NCI-H1092 (cell line): ENCODE measurements at places on chromosomes 3 and 15.
A peak's percentile ranks its signal among the peaks of the same experiment; 100 is the strongest.

GRCh38 chr3:126777366-126777765, 73.3 kb downstream of the CHCHD6 start:
- no peak for DNase-seq

DNA sequence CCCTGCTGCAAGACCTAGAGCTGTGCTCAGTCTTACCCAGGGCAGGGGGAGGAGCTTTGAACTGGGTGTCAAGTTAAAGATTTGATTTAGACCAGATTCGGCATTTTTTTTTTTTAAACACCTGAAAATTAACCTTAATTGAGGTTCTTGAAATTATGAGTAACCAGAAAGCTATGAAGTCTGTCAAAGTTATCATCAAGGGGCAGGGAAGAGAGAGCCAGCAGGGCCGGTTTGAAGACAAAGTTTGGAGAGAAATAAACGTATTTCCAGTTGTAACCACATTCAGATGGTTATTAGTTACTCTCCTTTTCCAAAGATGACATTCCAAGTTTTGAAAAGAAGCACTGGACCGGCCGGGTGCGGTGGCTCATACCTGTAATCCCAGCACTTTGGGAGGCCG, 12.0 kb downstream of the TMEM266 start:
- no peak for DNase-seq

- no peak for DNase-seq
These were observed at the start of gene CTDSPL for GRCh38 chr3:37861620-37862041. TSS of gene CTDSPL (plus strand) at chr3:37861880. CDS start at chr3:37862200, 320 bp downstream.

DNA sequence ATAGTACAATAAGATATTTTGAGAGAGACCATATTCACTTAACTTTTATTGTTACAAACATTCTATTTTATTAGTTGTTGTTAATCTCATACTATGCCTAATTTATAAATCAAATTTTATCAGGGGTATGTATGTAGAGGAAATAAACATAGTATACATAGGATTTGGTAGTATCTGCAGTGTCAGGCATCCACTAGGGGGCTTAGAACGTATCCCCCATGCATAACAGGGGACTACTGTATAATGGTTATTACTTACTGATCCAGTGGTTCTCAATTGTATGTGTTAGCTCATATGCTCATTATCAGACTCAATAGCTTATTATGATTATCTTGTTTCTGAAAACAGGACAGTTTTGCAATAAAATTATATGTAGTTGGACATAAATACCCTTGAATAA, 27.6 kb downstream of the CMC1 start:
- DNase-seq = no peak

DNA sequence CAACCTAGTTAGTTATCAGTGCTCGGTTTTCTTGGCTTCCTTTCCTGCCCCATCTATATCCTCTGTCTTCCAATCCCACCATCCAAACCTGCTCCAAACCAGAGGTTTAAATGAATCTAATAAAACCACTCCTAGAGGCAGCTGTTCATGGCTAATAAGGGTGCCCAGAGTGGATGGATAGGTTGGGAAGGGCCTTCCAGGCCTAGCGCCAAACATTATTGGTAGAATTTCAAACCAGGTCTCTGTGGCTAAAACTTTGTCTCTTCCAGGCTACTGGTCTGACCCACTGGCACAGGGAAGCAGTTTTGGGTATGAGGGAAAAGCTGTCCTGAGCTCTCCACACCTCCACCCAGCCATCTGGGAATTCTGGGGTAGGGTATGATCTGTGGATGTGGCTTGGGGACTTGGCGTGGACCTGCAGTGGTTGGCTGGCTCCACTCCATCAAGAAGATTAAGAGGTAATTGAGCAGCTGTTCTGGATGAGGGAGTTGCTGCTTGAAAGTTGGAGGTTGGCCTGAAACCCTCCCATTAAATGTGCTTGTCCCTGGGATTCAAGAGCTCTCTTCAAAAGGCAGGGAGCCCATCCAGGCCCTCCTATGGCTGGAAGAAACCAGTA, 29.3 kb upstream of the INSYN1 start:
- DNase-seq = peak; percentile 56

GRCh38 chr15:70560617-70561328, 202.6 kb downstream of the UACA start:
- DNase-seq = no peak

DNA sequence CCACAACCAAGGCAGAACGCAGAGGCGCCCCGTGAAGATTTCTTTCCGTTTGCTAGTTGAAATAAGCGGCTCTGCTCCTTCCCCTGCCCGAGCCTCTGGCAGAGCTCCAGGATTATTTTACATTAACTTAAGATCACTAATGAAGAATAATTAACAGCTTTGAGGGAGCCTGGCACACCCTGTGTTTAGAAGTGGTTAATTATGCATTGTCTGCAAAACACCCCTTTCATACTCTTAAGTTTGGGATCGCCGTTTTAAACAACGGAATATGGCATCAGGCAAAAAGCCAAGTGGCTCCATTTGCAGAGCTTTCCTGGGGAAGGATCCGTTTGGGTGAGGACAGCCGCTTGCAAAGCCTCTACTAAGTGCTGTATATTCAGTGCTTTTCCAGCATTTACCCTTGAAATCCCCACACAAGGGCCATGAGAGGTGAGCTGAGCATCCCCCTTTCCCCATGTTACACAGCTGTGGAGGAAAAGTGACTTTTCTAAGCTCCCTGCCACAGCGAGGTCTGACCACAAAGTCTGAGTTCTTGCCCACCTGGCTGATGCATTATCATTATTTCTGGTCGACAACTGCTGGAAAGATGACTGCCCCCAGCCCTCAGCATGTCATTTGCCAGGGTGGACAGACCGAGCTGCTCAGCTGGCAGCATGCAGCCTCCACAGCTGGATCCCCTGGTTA, 33.9 kb downstream of the IQSEC1 start:
- DNase-seq = peak; percentile 22

- no peak for DNase-seq
These were observed 44.0 kb downstream of the TM2D3 start for GRCh38 chr15:101608201-101608600.

DNA sequence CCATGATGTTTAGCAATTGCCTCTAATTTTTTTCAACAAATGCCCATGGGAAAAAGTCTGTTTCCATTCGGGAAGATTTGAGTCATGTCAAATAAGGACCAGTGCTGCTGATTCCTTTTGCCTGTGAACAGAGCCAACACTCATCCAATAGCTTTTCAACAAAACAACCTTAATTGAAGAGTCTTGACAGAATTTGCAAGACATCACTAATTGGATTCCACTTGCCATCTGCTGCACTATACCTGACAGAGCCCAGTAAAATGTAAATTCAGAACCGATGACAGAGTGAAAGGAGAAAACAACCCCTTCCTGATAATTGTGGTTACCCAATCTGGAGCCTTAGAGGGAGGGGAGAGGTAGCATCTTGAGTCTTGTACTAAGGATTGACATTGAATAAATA, 426.7 kb downstream of the AGBL1 start:
- DNase-seq = no peak

DNA sequence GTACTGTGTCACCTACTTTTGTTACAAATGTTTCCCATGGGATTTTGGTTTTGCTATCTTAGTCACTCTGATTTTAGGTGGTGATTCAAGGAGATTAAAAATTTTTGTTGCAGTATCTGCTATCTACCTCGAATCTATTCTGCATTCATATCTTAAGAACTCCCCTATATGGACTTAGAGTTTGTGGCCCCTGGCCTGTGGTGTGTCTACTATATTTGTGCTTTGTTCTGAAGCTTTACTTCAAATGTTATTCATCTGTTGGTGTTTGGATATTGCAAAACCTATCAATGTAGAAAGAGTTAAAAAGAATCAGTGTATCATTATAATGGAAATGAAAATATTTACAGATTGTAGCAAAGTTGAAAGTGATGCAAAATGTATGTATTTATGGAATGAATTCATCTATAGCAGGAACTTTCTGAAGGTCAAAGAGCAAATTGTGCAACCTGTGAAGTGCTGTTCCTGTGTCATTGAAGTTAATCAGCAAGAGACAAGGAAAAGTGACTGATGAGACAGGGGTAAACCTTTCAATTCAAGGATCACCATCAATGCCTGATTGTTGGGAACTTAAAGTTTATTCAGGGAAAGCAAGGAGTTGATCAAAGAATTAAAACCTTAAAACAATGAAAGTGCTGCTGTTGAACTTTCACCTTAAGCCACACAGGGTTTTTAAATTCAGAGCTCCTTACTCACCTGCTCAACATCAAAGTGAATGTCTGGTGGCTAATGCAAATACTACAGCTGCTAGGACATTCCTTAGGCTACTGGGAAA, 71.0 kb downstream of the SLMAP start:
- DNase-seq = no peak

GRCh38 chr3:149382101-149382467, 4.6 kb upstream of the TM4SF1 start:
- DNase-seq = no peak

DNA sequence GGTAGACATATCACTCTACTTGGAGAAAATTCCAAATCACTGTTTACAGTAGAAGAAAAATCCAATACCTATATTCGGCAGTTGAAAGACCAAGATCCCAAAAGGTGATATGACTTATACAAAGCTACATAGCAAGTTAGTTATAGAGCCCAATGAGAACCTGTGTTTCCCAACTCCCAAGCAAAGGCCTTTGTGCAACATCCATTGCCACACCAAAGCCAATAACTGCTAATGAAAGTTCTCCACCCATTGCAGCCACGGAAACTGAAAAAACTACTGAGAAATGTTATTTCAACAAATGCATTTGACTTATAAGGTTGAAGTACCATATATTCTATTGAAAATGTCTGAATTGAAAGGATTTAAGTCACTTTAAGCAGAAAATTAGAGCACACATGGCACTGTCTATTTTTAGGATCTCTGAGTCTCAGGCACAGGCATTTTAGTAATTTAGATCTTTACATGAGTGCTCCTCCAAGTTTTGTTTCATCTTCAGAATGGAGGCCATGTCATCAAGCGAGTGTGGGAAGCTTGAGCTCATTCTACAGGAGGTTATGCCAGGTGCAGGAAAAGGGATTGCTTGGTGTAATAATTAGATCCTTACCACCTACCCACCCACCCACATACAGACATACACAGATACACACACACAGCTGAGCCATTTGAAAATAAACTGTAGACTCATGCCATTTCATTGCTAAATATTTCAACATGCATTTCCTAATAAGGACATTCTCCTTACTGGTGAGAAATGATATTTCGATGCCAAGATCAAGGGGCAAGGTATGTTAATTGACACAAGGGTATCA, 19.7 kb upstream of the ANO10 start:
- DNase-seq = no peak

GRCh38 chr15:64398575-64398974, 10.9 kb downstream of the TRIP4 start:
- DNase-seq = no peak

GRCh38 chr15:42490671-42491538, at the start of gene ZNF106:
TSS of gene ZNF106 (minus strand) at chr15:42491141. CDS start at chr15:42472289, 18,852 bp downstream.
- peak; percentile 75 for DNase-seq

- DNase-seq = no peak
These were observed 41.9 kb downstream of the SCAP start for GRCh38 chr3:47433796-47434195.

DNA sequence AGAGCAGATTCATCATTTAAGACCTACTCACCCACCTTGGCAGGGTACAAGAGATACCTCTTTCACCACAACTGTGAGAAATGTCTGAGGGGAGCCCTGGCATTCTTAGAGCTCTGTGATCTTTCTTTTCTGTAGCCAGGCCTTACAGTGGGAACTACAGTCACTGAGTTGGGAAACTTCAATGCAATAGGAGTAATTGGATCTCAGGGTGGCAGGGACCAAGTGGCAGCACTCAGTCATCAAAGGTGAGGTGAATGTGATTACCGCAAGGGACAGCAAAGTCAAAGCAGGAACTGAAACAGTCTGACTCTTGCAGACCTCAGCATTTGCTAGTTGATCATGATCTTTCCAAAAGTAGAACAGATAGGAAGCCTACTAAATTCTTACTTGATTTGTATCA, 7.2 kb upstream of the MCF2L2 start:
- DNase-seq = no peak

- DNase-seq = no peak
These were observed 98.5 kb upstream of the TSC22D2 start for GRCh38 chr3:150309557-150309956.

DNA sequence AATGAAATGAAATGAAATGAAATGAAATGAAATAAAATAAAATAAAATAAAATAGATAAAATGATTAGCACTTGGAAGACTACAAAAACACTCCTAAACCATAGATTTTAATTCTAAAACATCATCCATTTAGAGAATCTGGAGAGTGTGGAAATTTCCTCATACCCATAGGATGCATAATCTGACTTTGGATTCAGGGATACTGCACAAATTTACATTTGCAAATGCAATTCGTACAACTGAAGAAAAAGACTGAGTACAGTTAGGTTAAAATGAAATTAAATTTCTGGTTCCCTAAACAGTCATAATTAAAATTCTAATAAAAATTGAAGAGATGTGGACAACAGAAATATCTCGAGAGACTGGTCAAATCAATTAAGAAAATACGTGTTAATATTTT, 122.9 kb downstream of the TMCC1 start:
- no peak for DNase-seq

- no peak for DNase-seq
These were observed 74.2 kb upstream of the PROK2 start for GRCh38 chr3:71859123-71859519.
